ENCODE measurements at places on chromosomes 12 and 14.

DNA sequence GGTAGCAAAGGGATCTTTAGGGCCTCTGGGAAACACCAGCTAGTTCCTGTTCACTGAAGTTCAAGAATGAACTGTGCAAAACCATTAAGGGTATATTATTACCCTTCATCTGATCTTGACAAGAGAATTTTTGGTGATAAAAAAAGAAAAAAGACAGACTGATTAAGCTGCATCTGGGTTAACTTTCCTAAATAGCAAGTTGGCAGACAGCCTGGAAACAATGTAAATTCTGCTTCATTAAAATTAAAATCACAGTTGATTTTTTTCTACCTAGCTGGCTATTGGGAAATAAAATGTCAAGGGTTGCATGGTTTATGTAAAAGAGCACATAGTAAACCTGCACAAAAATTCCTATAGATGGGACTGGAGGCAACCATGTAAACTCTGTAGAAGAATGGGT is 126.6 kb upstream of the PRKD1 start:
- no peak for DNase-seq

- no peak for DNase-seq
Observed at GRCh38 chr14:101008196-101008595, 104.7 kb upstream of the RTL1 start.

DNA sequence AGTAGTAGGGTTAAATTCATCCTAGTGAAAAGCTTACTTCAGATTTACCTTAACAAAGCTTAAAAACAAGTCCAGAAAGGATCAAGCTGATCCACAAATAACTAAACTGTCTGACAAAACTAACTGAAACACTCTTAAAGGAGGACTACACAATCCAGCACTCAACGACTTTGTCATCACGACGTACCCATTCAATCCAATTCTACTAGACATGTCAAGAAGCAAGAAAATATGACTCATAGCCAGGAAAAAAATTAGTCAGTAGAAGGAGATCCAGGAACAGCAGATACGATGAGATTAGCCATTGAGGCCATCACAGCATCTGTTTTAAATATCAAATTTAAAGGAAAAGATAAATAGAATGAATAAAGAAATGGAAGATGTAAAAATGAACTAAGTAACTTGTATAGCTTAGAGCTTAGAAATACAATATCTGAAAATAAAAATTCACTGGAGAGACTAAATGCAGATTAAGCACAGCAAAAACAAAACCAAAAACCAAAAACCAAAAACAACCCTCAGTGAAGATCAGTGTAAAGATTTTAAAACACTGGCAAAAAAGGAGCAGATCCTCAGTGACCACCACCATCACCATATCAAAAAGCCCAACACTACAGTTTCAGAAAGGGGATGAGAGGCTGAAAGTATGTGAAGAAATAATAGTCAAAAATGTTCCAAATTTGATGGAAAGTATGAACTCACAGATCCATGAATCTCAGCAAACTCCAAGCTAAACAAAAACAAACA is 95.0 kb upstream of the CCND2 start:
- DNase-seq: no peak

- no peak for DNase-seq
Observed at GRCh38 chr12:57106021-57106708, 5.0 kb downstream of the STAT6 start.

DNA sequence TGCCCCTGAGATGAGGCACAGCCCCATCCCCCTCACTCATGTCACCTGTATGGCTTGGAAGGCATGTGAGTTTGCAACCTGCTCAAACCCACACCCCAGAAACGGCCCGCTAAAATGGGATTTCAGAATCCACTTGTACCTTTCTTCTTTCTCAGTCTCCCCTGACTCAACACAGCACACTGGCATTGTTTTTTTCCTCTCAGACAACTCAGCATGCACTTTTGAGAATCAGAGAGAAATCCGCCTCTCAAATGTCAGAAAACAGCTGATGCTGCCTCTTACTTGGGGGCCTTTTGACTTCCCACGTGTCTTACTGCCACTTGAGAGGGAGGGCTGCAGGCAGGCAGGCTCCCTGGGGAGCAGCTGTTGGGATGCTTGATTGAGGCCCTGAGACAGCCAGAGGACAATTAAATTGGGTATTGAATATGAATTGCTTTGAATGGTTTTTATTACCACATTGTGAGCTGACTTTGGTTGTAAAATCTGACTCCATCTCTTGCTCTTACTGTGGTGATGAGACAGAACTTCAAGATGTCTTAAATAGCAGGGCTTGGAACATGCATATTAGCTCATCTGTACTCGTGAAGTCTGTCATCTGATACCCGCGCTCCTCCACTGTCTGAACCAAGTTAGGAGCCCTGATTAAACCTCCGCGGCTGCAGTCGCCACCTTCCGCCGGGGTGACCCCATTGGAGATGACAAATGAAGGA is 96.6 kb downstream of the APAF1 start:
- DNase-seq: no peak

- no peak for DNase-seq
Observed at GRCh38 chr14:102105369-102105768, 18.5 kb upstream of the HSP90AA1 start.

- DNase-seq: no peak
Observed at GRCh38 chr14:37597538-37597913, 2.1 kb downstream of the TTC6 start.

DNA sequence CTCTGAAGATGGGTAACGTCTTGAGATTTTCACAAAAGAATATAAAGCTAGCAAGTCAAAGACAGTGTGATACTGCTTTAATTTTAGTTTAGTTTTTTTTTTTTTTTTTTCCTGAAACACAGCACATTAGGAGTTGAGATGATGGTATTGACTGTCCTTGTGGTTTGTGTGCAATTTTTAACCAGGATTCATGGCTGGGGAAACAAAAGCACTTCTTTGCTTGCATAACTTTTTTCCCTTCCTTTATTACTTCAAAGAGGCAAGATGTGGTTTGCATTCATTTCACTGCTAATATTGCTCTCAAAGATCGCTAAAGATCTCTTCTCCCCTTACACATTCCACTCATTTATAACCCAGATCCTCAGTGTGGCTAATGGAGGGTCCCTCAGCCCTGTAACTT is 157.1 kb upstream of the PZP start:
- DNase-seq: no peak

DNA sequence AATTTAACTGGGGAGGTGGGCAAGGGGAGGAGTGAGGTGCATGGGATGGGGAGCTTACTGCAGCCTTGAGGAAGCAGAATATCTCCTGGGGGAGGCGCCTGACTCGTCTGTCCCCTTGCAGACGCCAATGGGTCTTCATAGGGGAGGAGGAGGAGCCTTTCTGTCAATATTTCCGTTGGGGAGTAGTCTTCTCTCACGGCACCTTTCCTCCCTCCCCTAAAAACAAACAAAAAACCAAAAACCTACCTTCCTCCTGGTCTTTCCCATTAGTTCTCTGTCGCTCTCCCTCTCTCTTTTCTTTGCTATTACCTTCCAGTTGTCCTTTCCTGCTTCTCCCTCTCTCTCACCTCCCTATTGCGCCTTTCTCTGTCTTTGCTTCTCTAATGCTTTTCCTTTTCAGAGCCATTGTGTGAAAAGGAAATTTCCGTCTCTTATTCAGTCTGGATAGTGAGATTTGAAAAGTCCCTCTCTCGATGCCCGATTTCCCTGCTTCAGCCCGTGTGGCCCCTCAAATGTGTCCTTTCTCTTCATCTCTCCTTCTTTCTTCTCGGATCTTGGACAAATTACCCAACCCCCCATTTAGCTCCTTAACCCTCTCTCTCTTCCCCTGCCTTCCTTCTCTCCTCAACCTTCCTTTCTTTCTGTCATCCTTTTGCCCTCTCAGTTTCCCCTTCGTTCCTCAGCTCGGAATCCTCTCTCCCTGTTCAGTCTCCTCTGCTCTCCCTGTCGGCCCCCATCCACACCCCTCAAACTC is 5.9 kb downstream of the GPR84 start:
- DNase-seq: no peak

DNA sequence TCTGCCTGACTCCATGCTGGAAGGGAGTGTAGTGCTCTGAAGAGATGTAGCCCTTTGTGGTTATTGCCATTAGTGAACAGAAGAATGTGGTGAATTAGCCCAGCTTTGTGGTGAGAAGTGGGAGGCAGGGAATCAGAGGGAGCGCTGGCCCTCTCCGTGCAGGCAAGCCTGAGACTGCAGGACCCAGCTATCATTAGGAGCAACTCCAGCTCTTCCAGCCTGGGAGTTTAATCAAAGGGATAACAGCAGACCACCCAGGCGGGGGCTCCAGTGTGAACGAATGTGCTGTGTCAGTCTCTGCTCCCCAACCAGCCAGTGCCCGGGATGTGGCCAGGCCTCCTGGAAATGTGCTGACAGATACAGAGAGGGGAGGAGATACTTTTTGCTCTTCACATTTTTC is 142.7 kb downstream of the TTLL5 start:
- no peak for DNase-seq

DNA sequence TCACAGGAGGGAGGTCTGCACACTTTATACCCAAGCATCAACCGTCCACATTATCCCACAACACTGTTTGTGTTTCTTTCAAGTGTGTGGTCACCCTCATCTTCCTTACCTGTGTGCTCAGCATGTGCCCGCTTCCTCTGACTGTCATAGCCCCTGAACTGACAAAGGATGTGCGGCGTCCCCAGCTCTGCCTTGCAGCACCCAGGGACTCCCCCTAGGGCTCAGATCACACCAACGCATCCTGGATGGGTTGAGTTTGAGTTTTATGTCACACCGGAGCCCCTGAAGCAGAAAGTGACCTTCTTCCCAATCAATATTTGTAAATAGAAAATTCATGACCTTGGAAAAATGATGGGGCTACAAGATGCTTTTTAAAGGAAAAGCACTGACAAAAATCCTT is 770.7 kb upstream of the TMEM132C start:
- DNase-seq: no peak
